ENCODE measurements at places on chromosomes 6 and 20.

DNA sequence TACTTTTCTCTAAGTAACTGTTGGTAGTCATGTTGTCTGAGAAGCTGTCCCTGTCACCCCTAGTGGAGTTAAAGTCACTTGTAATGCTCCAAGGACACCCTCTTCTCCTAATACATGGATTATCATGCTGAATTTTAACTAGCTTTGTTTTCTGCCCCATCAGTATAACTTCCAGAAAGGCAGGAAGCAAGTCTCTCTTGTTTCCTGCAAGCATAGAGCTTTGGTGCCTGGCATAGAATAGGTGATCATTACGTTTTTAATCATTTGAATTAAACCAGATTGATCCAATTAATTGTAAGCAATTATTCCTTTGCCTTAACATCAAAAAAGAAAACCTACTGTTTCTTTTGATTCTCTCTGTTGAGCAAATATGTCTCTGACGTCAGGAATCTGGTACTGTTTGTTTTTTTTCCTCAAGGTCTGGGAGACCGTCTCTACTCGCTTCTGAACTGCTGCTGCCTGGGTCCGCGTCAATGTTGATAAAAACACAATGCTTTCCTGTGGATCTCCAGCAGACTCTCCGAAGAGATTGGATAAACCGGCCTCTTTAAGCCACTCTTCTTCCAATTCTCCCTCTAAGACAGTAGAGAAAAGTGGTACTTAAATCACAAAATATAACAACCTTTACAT, 71.8 kb downstream of the ARHGAP18 start:
- no peak for DNase-seq

DNA sequence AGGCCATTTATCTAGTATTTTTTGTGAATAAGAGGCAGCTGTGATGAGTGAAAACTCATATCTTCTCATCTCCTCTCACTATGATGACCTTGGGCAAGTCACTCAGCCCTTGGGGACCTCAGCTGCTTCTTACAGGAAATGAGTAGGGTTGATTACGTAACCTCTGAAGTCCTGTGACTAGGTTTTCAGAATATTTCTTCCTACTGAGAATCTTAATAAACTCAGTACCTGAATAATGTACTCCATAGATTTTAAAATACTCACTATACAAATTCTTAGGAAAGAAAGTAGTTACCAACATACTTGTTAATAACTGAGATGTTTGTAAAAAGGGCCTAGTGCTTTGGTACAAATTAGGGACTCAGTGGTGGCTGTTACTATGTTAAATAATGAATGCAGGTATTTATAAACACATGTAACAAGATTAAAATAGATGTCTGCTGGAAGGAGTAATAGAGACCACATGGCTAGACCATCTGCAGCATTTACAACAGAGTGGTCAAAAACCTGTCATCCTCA, 60.9 kb downstream of the RPRD1B start:
- no peak for DNase-seq

GRCh38 chr6:150328744-150329405, 39.9 kb upstream of the IYD start:
- no peak for DNase-seq

DNA sequence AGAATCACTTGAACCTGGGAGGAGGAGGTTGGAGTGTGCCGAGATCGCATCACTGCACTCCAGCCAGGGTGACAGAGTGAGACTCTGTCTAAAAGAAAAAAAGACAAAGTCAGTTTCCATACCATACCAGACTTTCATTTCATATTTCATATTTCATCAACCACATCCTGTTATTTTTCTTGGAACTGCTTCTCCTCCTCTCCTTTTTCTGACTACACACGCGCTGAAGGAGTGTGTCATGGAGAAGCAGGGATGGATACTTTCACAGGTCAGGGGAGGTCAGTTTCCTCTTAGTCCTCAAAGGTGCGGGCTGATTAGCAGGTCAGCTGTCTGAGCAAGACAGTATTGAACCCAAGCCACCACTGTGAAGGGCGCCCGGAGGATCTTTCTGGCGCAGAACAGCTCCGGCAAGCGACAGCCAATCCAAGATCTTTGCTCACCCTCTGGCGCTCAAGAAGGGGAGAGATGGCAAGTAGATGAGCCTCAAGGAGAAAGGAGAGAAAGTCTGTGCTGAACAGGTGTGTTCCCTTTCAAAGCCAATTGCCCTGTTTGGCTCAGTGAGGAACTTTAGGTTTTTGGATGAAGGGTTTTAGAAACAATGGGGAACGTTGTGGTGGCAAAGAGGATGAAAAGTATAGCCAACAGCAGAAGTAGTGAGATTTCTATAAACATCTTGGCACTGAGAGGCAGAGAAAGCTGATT, 18.9 kb upstream of the SYNJ2 start:
- DNase-seq: no peak

- no peak for DNase-seq
Observed at GRCh38 chr20:60669211-60669610, 582.9 kb upstream of the CDH4 start.

GRCh38 chr6:158361961-158362669, 49.9 kb downstream of the TULP4 start:
- DNase-seq: no peak

GRCh38 chr6:50899306-50899870, 80.7 kb downstream of the TFAP2B start:
- no peak for DNase-seq

- no peak for DNase-seq
Observed at GRCh38 chr6:38572186-38572813, 67.4 kb downstream of the BTBD9 start.

DNA sequence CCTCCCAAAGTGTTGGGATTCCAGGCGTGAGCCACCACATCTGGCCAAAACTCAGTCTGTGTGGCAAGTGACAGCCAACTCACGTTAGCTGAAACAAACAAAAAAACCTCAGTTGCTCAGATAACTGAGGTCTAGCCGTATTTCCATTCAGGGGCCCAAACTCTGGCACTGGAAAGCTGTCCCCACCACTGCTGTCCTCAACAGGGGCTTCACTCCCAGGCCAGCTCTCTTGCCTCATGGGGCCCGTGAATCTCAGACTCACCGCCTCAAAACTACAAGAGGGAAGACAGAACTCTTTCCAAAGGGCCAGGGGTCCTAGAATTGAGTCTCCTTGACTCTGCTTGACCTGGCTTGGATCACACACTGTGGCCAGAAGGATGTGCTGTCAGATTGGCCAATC, 7.4 kb downstream of the TTPAL start:
- no peak for DNase-seq

GRCh38 chr6:7189101-7189758, 81.5 kb downstream of the RREB1 start:
- DNase-seq: no peak

- DNase-seq: no peak
Observed at GRCh38 chr20:12291386-12291785, 373.7 kb downstream of the BTBD3 start.

- no peak for DNase-seq
Observed at GRCh38 chr6:65545920-65546319, 161.1 kb downstream of the EYS start.

- DNase-seq: no peak
Observed at GRCh38 chr6:84414531-84414930, 187.1 kb upstream of the CEP162 start.

- no peak for DNase-seq
Observed at GRCh38 chr20:13771853-13772453, 12.8 kb downstream of the ESF1 start.

GRCh38 chr6:1778686-1779235, 169.0 kb downstream of the FOXC1 start:
- no peak for DNase-seq

DNA sequence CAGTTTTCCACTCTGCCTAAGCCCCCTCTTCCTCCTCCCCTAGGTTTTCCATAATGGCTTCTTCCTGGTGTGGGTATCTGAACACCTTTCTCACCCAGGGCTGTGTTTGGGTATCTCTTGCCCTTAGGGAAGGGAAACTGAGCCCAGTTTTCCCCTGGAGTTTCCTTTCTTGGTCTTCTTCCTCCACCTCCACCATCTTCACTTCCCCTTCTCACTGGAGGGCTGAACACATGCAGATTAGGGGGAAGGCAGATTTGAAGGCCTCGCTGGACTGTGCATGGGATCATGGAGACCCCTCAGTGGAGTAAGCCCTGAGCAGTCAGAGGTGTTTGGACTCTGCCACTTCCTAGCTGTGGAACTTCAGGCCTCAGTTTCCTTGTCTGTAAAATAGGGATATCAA, 27.8 kb downstream of the FOXP4 start:
- no peak for DNase-seq

- DNase-seq: no peak
Observed at GRCh38 chr6:1798303-1798964, 188.7 kb downstream of the FOXC1 start.

DNA sequence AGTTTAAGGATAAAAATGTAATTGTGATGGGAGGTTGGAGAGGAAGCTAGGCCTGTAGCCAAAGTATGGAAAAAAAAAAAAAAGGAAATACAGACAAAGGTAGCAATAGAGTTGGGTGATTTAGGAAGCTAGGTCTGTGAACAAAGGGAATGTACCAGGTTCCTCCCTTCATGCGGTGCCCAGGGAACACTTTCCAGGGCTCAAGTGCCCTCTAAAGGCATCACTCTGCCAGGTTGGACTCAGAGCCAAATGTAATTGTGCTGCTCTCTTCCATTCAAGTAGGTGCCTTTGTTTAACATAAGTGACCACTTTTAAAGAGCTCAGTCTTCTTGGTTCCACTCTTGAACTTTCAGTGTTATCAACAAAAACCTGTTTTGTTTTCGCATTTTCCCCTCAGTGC, 159.7 kb upstream of the AHI1 start:
- no peak for DNase-seq

DNA sequence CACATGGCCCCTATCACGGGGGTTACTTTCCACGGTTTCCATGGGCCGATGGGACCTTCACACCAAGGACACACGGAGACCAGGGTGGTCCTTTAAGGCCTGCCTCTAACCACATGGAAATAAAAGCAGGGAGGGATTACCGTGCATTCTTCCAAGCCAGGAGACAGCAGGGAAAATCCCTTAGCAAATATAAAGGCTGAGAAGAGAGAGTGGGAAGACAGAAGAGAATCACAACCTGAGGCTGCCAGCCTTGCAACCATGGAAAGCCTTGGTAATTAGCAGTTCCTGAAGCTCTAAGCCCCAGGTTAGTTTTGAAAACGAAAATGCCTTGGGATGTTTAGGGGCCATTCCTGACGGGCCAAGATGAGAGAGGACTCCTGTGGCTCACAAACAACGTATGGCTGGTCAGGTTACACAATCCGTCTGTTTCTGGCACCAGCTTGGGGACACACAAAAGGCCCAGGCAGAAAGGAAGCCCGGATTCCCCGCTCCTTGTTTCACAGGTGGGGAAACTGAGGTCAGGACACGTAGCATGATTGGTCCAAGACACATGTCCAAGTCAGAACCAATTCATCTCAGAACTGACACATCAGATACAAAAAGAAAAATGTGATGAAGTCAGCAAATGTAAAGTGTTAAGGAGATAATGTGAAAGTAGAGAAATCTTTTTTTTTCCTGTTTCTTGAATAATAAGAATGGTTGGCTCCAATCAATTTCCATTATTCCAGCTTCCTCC, 2.8 kb downstream of the PREX1 start:
- no peak for DNase-seq

GRCh38 chr6:1885576-1886011, 275.9 kb downstream of the FOXC1 start:
- DNase-seq: no peak

- no peak for DNase-seq
Observed at GRCh38 chr6:135129136-135129856, 51.8 kb upstream of the MYB start.

DNA sequence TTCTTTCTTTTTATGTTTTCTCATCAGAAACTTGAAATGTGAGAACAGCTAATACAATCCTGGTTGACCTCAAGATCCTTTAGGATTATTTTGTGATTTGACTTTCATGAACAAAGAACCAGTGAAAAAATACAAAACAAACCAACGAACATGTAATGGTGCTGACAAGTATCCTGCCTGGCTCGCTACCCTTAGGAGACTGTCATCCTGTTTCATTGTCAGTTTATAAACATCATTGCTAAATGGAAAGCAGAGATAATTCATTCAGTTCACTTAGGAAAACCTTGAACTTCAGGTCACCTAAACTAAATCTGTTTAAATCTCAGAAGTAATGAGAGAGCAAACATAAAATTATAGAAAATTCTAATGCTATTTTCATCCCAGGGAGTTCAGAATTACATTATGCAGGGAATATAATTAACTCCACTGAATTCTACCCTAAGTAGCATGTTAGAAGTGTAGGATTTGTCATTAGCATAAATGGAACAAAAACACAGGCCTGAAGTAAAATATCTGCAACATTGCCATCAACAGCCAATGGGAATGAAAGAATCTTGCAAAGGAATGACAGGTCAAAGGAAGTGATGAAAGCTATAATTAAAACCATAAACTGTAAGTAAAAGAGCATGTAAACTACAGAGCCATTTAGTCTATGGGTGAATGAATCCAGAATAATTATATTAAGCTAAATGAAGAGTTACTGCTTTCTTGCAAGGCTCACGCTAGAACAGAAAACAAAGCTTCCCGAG, 401.2 kb upstream of the MANEA start:
- no peak for DNase-seq

DNA sequence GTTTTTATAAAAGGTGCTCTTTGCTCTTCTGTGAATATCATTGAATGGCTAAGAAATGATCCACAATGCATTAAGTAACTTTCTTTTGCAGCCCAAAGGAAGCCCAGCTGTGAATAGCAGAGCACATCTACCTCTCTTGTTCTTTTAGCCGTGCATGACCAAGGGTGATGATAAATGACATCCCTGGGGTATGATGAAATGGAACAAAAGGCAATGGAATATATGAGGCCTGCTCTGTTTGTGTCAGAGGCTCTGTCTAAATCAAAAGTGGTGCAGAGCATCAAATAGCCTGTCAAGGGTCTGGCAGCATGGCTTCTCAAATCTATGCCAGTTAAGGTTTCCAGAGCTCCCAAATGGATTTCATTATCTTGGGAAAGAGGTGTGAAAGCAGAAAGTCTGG, 362.6 kb upstream of the RNF217 start:
- no peak for DNase-seq

DNA sequence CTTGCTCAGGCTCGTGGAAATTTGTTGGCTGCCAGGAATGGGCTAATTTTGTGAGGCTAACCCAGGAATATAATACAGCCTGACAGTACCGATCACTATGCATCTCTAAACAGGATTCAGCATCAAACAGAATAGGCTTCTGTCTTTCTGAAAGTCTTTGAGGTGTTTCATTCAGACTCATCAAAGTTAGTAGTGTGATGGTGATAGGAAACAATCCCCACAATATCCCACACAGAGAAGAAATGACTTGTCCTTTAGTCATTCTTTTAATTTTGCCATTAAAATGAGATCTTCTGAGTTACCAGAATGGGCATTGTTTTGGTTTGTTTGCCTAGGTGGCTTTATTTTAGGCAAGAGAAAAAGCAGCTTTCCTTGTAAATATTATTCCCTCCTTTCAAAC, 54.3 kb downstream of the FAM229B start:
- DNase-seq: no peak
